ENCODE measurements at places on chromosomes 4 and X.
A peak's percentile ranks its signal among the peaks of the same experiment; 100 is the strongest.

- no peaks in the 10 kb centered on the region for H3K36me3 ChIP-seq
- no peak overlapping the region for H3K4me3 ChIP-seq
- no peaks in the 10 kb centered on the region for H3K4me1 ChIP-seq
- no peak for DNase-seq
Observed at GRCh38 chr4:117957571-117957970, 76.7 kb upstream of the NDST3 start.

- H3K27ac ChIP-seq, result peak overlapping the region; percentile 64
- peaks cover 3% of the 10 kb centered on the region for H3K27me3 ChIP-seq
- H3K4me1 ChIP-seq, result peaks cover 55% of the 10 kb centered on the region
- DNase-seq, result peak; percentile 43
- H3K4me3 ChIP-seq, result peak overlapping the region; percentile 96
Observed at GRCh38 chr4:42655921-42656678, 805 bp downstream of the ATP8A1 start.

DNA sequence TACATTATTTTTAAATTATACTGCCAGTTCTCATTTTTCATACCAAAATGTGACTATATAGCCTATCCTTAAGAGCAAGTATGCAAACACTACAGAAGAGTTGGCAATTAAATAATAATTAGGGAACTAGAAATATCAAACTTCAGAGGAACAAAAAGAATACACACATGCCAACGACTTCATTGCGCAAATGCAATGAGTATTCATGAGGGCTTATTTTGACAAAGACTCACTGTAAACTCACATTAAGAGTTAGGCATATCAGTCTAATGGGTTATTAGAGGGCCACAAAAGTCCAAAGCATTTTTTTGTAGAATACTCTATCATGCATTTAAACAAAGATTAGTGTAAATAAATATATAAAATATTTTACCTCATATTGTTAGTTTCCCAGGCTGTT is 31.6 kb downstream of the SLC10A7 start:
- peaks cover 11% of the 10 kb centered on the region for H3K36me3 ChIP-seq
- no peak overlapping the region for H3K27ac ChIP-seq

- no peaks in the 10 kb centered on the region for H3K36me3 ChIP-seq
- H3K4me3 ChIP-seq, result no peak overlapping the region
- H3K4me1 ChIP-seq, result no peaks in the 10 kb centered on the region
- H3K27me3 ChIP-seq, result peaks cover 6% of the 10 kb centered on the region
Observed at GRCh38 chrX:19515615-19516105, 352 bp upstream of the MAP3K15 start.

GRCh38 chrX:119518371-119518770 is 46.8 kb downstream of the STEEP1 start:
- H3K27me3 ChIP-seq, result no peaks in the 10 kb centered on the region
- no peak overlapping the region for H3K4me3 ChIP-seq
- no peak overlapping the region for H3K27ac ChIP-seq
- no peak for DNase-seq
- no peaks in the 10 kb centered on the region for H3K36me3 ChIP-seq

DNA sequence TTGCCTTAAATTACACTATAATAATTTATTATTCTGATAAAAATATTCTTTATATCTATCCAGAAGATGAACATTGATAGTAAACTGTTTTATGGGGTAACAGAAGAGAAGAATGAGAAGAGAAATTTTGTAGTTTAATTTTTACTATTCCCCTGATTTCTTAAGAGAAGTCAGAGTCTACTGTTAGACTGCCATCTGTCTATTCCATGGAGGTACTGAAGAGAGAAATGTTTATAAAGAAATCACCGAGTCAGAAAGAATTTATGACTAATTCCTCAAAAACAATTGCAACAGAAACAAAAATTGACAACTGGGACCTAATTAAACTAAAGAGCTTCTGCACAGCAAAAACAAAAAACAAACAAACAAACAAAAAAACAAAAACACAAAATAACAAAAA is 149.9 kb downstream of the FGF16 start:
- H3K4me1 ChIP-seq, result peaks cover 9% of the 10 kb centered on the region
- no peak overlapping the region for H3K4me3 ChIP-seq
- H3K27me3 ChIP-seq, result no peaks in the 10 kb centered on the region
- DNase-seq, result no peak
- H3K27ac ChIP-seq, result peak overlapping the region; percentile 13
